HL-60 (cell line): ENCODE measurements at places on chromosomes 4 and X.

DNA sequence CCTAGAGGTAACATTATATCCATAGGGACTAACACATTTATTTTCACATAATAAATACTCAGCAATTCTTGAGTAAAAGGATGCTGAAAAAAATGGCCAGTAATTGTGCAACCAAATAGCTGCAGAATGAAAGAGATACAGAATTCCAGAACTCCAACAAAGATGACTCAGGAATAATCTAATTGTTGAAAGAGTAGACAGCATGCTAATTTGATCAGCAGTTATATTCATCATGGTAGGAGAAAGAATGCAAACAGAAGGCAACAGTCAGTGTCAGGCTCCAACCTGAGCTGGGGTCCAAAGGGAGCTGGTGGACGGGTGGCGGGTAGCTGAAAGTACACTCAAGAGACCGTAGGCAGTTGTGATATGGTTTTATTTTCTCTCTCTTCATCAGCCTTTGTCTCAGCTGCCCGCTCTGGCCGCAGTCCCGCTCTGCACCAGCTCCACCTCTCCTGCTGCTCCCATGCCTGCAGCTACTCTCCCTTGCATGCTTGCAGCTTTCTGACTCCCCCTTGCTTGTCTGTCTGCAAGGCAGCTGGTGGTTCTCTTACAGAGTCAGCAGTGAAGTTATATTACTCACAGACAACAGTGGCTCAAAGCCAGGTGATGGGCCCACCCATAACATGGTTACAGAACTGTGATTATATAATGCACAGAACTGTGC lies 1150.1 kb downstream of the STIM2 start:
- no peak for DNase-seq

GRCh38 chr4:54687887-54688841 lies 30.4 kb downstream of the KIT start:
- no peak for DNase-seq

GRCh38 chr4:98602270-98602669 lies 56.1 kb downstream of the TSPAN5 start:
- DNase-seq = no peak

- DNase-seq = no peak
Observed at GRCh38 chrX:20767346-20767745, 500.6 kb upstream of the RPS6KA3 start.

DNA sequence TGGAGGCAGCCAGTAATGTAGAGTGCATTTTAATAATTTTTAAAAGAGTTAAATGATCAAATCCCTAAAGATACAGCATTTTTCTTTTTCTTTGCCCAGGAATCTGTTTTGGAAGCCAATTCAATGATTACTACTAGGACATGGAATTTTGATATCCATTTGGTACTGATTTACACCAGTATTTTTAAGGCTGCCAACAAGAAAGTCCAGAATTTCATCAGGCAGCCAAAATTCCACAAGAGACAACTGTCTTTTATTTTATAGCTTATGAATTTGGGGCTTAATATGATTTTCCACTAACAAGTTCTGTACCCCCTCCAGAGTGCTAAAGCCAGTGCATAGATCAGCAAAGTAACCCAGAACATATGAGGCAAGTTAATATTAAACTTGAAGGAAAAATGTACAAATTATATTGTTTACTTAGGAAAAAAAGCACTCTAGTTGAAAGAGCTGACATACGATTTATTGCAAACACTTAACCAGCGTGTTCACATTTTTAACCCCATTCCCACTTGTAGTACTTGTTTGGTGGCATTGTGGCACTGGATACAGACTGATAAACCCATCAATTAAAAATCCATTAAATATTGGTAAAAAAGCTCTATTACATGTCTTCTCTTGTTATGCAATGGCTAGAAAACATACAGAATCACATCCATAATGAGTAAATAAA lies 259.7 kb downstream of the DCHS2 start:
- no peak for DNase-seq

DNA sequence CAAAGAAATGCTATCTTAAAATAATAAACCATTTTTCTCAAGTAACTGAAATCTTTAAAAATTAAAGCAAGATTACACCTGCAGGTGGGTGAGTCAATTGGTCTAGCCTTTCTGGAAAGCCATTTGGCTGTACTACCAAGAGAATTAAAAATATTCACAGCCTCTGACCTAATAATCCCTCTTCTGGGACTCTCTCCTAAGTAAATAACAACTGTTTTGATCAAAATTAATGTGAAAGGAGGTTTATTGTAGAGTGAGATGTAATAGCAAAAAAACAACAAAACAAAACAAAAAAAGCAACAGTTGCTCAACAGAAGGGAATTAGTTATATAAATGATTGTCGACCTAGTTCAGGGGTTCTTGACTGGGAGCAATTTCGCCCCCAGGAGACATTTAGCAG lies 89.0 kb downstream of the GEMIN8 start:
- no peak for DNase-seq

- DNase-seq = no peak
Observed at GRCh38 chr4:7547368-7548040, 112.8 kb upstream of the PSAPL1 start.
